ENCODE measurements at places on chromosomes 1 and 21.

DNA sequence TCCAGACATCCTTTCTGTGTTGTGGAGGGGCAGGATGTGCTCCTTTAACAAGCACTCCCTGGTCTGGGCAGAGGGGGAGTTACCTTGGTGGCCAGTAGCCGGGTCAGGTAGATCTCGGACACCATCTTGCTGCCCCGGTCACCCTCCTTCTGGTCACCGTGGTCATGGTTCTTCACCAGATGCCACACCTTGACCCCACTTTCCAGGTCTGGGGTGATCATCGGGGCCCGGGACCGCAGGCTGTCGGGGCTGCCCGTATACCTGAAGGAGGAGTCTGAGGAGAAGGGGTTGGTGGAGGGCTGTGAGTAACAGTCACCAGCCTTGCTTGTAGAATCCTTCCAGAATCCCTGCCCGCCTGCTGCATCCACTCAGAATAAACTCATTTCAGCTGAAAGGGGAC is 122.3 kb upstream of the CD34 start:
- no peak for DNase-seq

DNA sequence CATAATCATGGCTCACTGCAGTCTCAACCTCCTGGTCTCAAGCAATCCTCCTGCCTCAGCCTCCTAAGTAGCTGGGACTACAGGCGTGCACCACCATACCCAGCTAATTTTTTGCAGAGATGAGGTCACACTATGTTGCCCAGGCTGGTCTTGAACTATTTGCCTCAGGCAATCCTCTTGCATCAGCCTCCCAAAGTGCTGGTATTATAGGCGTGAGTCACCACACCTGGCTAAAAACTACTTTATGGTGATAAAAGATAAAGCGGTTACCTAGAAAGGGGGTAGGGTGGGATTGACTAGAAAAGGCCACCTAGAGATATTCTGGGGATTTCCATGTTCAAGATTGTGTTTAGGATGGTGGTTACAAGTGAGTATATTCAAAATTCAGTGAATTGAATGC is 5.0 kb downstream of the TSTD1 start:
- DNase-seq: no peak

DNA sequence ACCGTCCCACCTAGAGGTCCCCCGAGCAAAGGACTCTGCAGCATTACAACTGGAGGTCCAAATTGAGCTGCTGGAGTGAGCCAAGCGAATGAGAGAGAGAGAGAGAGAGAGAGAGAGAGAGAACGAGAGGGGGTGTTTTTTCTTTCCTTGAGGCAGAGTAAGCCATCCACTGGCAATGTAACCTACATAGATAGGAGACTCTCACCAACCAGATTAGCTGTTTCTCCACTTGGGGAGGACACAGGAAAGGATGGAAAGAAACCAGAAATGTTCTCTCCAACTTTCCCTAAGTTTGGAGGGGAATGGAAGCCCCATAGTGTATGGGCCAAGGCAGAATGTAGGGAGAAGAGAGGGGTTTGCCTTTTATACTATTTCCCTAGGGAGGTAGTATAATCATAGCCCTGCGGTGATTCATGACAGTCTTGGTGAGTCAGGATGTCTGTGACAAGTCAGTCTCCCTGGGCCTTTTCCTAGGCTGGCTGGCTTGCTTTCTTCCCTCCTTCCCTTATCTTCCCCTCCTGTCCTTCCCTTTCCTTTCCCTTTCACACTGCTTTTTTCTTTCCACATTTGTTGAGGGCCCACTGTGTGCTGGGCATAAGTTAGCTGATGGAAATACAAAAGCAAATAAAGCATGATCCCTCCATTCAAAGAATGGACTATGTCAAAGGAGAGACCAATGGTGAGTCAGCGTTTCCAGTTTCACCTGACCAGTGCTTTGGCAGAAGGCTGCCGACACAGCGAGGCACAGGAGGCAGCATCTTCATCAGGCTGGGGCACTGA is 7.1 kb downstream of the FNDC7 start:
- no peak for DNase-seq

- DNase-seq: no peak
Measured at GRCh38 chr1:229778794-229779193, 152.7 kb downstream of the URB2 start.

- DNase-seq: no peak
Measured at GRCh38 chr1:62398377-62398776, 38.5 kb upstream of the USP1 start.

DNA sequence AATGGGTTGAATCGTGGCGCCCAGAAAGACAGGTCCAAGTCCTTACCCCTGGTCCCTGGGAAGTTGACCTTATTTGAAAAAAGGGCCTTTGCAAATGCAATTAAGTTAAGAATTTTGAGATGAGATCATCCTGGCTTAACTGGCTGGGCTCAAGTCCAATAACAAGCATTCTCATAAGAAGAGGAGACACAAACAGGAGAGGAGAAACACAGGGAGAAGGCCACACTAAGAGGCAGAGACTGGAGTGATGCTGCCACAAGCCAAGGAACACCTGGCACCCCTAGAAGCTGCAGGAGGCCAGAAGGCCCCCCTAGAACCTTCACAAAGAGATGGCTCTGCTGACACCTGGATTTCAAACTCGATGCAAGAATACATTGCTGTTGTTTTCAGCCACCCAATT is 44.6 kb downstream of the PDPN start:
- no peak for DNase-seq

GRCh38 chr1:34306568-34306967 is 129.9 kb downstream of the C1orf94 start:
- DNase-seq: no peak

DNA sequence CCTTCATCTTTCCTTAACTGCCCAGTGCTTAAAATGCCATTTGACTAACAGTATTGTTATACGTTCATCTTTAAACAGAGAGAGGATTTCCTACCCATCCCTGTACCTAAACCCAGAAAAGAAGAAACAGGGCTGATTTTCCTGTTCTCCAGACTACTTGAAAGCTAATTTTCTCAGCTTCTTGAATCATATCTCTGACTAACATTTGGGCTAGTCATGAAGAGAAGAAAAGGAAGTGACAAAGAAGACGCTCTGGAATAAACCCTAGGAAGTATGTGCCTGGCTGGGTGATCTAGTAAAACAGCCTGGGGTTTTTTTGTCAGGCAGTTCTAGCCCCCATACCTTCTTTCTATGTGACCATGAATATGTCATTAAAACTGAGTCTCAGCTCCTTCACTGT is 44.8 kb upstream of the SGIP1 start:
- DNase-seq: no peak
